ENCODE measurements at places on chromosomes 5 and 9.

GRCh38 chr9:89442981-89443814, 54.7 kb downstream of the SEMA4D start:
- no peak for DNase-seq

GRCh38 chr5:57777174-57777581, 294.6 kb upstream of the ACTBL2 start:
- no peak for DNase-seq

GRCh38 chr5:97529354-97529985, 346.4 kb upstream of the RIOK2 start:
- no peak for DNase-seq

DNA sequence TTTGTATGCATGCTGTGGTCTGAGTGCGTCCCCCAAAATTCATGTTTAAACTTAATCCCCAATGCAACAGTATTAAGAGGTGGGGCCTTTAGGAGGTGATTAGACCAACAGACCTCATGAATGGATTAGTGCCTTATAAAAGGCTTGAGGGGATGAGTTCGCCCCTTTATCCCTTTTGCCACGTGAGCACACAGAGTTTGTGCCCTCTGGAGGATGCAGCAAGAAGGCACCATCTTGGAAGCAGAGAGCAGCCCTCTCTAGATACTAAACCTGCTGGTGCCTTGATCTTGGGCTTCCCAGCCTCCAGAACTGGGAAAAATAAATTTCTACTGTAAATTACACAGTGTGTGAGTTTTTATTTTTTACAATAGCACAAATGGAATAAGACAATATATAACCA, 177.1 kb upstream of the SPRY4 start:
- no peak for DNase-seq

DNA sequence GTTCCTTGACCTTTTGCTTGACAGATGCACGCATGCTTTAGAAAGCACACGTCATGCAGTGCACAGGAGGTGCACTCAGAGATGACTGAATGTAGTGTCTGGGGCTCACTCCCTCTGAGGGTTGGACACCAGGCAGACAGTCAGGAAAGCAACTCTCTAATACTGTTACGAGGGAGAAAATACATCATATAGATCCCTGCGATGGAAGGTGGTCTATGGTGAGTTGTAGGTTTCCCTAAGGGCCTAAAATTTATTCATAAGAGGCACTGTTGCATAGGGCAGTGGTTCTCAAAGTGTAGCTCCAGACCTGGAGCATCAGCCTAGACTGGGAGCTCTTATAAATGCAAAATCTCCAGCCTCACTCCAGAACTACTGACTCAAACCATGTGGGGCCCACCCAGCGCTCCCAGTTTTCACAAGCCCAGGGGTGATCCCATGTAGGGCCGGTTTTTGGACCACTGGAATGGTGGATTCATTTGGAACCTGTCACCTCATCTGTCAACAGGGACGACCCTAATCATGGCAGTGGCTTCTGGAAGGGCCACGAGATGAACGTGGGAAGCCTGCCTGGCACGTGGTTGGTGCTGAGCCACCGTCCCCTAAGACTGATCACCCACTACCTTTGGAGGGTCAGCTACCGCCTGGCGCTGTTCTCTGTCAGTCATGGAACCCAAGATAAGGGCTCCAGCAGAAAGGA, 16.8 kb upstream of the PHF19 start:
- no peak for DNase-seq

DNA sequence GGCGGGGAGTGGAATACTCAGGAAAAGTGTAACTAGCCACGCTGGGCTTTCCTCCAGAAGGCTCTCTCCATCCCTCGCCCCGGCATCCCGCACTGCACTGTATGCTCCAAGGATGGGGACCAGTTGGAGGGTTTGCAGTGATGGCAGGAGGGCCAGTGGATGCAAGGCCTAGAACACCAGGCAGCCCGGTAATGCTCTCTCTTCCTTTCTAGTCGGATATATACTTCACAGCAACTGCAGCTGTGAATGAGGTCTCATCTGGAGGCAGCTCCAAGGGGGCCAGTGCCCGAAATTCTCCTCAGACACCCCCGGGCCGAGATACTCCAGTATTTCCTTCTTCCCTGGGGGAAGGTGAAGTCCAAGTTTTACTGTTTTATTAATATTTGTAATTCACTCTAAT, 10.0 kb upstream of the SLC2A8 start:
- DNase-seq, result no peak

DNA sequence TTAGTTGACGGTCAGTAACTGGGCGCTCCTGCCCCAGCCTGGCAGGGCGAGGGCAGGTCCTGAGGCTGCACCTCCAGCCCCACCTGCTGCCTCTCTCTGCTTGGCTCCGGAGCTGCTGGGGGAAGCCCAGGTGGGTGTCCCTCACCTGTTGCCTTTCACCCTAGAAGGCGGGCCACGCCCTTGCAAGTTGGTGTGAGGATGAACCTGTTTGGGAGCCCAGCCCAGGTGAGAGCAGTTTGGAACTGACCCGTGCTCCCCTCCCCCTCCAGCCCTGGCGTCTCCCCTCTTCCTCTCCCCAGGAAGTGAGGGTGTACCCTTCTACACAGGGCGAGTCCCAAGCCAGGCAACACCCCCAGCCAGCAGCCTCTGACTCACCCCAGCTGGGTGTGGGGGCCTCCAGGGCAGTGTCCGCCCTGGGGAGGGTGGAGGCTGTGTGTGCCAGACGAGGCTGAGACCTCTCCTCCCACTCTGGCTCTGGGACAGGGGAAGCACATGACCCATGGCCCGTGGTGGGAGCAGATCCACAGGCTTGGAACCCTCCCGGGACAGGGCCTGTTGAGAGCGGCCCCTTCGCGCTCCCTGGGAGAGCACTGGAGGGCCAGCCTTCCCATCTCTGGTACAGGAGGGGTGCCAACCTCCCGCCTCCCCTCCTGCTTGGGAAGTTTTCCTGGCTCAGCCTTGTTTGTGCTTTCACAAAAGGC, 10.4 kb downstream of the LRRC8A start:
- no peak for DNase-seq

- DNase-seq, result no peak
These were observed 3.3 kb upstream of the EXOC3 start for GRCh38 chr5:439636-440035.

- DNase-seq, result no peak
These were observed 147.9 kb downstream of the DMRT2 start for GRCh38 chr9:1198085-1198484.

DNA sequence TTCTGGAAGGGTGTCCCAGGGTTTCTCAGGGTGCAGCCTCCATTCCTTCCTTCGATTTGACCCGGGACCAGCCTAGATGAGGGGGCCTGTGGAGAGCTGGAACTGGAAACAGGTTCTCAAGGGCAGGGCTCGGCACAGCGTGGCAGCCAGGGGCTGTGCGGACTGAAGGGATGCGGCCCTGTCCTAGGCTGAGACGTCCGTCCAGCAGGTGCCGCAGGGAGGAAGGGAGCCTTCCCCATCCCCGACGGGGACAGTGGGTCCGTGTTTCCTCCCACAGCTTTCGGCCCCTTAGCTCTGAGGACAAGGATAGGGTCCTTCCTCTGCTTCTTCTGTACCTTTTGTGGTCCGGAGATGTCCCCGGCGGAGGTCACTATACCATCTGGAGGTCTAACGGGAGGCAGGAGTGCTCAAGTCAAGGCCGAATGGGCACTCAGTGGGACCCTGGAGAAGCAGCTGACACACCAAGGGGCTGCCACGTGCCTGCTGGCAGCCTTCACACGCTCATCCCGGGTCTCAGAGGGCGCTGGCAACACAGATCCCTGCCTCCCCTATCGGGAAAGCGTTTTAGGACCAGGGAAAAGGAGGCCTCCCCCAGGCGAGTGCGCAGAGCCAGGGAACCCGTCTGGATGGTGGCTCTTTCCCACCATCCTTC, 49.9 kb downstream of the USP20 start:
- DNase-seq, result no peak

GRCh38 chr5:160543395-160543794, 121.7 kb downstream of the PTTG1 start:
- no peak for DNase-seq

- no peak for DNase-seq
These were observed 138.8 kb downstream of the GRIA1 start for GRCh38 chr5:153629027-153629895.

DNA sequence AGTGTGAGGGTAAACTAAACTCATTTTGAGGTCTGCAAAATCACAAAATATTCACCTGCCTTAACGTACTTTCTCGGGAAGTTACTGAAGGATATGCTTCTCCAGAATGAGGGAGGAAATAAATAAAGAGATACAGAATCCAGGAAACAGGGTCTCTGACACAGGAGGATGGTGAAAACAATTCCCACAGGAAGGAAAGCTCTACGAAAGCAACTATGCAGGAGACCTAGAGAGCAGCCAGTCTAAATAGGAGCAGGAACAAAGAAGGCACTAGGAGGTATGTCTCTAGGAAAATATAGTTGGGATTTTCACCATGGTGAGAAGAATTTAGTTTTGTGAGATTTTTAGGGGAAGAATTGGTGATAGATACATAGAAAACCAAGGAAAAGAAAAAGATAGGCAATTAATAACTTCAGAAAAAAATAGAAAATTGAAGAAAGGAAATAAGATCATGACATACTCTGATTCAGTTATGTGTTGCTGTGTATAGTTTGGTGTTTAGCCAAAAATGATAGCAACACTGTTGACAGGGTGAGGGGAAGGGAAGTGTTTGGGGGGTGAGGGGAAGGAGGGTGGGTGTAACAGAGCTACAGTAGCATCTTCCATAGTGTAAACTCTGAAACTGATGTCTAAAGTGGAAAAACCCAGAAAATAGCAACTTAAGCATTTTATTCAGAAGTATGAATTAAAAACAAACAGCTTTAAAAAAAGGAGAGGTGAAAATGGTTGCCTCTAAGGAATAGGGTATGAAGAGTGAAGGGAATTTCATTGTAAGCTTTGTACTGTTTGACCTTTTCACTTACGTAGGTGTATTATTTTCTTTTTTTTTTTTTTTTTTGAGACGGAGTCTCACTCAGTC, 9.8 kb downstream of the GPR21 start:
- no peak for DNase-seq

- no peak for DNase-seq
These were observed 4.6 kb upstream of the TRAF2 start for GRCh38 chr9:136881691-136882108.

- no peak for DNase-seq
These were observed 26.9 kb upstream of the ANXA6 start for GRCh38 chr5:151184316-151185042.

DNA sequence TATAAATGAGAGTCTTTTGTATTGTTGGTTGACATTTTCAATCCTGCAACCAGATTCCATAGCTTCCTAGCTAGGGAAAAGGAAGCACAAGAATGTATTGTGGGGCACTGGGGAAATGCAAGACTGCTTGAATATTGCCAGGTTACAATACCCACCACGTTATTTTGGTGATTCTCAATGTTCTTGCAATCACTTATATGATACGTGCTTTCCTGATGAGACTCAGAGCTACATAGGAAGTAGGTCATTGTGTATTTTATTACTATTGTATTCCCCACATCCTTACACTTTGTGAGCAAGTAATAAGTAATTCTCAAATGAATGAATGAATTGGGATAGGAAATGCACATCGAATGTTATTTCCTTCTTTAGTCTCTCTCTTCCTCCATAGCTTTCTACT, 217.1 kb upstream of the CD180 start:
- DNase-seq, result no peak

- no peak for DNase-seq
These were observed 14.4 kb downstream of the SH3PXD2B start for GRCh38 chr5:172439785-172440477.

GRCh38 chr9:79868567-79869189, 296.9 kb downstream of the TLE4 start:
- no peak for DNase-seq

DNA sequence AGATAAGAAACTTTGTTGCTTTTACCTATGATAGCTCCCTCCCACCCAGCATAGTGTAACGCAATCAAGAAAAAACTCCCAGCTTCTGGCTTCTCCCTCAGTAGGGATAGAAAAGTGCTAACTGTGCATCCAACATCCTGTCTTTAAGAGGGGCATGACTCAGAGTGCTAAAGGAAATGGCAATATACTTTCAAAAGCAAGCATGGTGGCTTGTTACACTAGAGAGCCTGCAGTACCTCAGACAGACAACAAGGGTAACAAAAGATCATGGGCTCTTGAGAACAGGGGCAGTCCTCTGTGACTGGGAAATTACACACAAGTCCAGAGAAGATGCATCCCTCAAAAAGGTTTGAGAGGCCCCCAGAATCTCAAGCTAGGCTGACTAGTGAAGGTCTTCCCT, 37.8 kb downstream of the PRELID2 start:
- no peak for DNase-seq

DNA sequence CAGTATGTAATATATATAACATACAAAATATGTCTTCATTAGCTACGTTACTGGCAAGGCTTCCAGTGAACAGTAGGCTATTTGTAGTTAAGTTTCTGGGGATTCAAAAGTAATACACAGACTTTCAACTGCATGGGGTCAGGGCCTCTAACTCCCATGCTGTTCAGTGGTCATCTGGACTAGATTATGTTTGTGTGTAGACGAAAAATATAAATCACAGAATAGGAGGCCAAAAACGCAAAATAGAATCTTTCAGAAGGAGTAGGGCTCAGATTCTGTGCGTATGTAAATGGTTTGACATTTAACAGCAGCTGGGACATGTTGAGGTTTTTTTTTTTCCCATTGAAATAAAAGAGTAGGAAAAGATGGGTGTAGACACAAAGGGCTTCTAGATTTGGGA, 1048.7 kb upstream of the WWC1 start:
- DNase-seq, result no peak

DNA sequence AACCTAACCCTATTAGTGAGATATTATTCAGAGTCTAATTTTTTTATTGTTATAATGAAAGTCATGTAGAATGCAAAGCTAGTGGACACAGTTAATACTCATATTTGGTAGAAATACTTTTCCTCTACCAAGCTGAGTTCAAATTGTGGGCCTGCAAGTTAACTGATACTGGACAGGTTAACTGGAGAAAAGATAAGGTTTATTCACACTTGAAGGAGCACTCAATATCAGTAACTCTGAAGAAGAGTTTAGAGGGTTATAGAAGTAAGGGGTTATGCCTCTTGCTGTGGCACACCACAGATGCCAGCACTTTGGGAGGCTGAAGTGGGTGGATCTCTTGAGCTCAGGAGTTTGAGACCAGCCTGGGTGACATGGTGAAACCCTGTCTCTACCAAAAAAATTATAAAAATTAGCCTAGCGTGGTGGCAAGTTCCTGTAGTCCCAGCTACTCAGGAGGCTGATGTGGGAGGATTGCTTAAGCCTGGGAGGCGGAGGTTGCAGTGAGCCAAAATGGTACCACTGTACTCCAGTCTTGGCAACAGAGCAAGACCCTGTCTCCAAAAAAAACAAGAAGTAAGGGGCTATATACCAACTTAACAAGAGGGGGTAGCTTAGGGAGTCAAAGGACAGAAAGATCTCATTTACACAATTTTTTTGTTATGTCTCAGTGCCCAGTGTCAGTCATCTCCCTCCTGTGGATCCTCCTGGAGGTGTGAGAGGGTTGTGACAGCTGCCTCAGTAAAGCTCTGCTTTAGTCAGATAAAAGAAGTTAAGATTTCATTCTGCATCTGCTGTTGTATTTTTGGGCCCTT, 121.2 kb upstream of the GRHPR start:
- DNase-seq, result no peak

All from T-helper 22 cell (primary cell).